Kidney epithelial cell (primary cell): ENCODE measurements at places on chromosomes 16 and 17.

DNA sequence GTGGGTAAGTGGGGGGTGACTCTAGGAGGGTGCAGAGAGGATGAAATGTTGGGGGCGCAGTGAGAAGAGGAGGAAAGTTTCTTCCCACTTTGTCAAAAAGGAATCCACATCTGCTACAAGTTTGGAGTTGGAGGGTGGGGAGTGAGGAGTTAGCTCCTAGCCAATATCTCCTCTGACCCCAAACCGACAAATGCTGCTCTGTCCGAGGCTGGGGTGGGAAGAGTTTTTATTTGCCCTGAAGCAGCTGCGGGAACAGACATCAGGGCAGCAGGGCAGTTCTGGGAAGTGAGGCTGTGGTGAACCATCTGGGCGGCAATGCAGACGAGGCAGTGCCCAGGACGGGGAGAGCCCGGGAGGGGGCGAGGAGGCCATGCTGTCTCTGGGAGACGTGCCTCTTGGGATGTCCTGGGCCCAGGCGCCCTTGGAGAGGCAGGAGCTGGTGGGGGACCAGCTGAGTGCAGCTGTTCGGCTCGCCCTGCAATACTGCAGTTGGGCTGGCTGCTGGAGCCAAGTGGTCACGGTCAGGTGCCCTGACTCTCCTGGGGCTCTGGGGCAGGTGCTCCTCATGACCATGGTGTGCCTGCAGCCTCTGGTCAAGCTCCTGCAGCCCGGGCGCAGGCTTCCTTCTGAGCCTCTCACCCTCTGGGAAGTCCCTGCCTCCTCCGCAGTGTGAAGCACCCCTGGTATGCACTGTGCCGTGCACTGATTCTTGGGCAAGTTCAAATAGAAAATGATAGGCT lies 6.4 kb upstream of the SOCS3 start:
- DNase-seq = no peak

GRCh38 chr17:65891231-65891735 lies 300.6 kb downstream of the CEP112 start:
- DNase-seq = no peak

DNA sequence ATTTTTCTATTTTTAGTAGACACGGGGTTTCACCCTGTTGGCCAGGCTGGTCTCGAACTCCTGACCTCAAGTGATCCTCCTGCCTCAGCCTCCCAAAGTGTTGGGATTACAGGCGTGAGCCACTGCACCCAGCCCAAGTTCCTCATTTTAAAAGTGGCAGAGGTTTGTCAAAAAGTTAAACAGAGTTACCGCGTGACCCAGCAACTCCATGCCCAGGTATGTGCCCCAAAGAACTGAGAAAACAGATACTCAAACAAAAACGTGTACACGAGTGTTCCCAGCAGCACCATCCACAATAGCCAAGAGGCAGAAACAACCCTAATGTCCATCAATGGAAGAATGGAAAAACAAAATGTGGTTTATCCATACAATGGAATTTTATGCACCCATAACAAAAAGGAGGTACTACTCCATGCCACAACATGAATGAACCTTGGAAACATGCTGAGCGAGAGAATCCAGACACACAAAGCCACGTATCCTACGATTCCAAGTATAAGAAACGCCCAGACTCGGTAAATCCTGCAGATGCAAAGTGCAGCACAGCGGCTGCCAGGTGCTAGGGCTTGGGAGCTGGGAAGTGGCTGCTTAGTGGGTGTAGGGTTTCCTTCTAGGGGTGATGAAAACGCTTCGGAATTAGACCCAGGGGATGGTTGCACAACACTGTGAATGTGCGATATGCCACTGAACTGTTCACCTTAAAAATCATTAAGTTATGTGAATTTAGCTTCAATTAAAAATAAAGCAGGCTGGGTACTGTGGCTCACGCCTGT lies 24.8 kb downstream of the ADCY9 start:
- no peak for DNase-seq

GRCh38 chr16:49472598-49472997 lies 99.0 kb downstream of the C16orf78 start:
- no peak for DNase-seq

DNA sequence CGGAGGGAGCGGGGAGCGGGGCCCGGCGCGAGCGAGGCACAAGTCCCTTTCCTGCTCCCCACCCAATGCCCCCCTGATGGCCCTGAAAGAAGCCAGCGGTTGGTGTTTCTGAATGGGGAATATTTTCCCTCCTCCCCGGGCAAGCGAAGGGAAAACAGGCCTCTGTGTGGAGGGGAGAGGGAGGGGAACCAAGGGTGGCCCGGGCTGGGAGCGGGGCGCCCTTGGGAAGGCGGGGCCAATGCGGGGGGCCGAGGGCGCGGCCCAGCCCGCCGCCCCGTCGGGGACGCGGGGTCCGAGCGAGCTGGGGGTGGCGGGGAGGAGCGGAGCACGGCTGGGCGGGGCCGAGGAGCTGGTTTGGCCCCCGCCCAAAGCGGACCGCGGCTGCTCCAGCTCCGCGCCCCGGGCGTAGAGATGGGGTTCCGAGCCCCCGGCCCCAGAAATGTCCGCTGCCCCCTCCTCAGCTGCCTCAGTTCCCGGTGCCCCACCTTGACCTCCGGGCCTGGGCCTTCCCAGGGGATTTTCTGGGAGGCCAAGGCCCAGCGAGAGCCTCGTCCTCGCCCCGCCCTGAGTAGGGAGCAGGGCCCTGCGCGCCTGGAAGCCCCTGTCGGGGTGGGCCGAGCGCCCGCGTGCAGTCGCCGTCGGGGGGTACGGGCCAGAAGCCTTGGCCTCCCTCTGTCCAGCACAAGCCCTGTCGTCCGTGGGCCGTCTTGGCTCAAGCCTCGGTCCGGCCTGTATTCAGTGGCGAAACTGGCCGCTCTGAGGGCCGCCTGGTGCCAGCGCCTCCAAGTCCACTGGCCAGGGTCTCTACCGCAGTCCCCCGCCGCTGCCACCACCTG lies 3.9 kb upstream of the HEXIM1 start:
- DNase-seq = no peak

GRCh38 chr17:60231234-60231633 lies 81.5 kb downstream of the CA4 start:
- DNase-seq = no peak

DNA sequence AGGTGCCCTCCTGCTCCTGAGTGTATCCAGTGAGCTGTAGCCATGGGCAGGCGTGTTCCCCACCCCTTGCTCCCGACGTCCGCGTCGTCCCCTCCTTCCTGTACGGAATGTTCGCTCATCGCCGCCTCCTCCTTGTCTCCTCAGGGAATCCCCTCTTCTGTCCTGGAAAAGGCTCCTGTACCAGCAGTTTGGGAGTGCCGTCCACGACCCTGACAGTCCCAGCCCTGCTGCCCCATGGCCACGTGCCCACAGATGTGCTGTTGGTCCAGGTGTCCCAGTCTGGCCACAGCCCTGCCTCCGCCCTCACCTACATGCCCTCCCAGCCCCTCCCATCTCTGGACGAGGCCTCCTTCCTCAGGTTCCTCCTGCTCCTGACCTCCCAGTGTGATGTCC lies 30.2 kb downstream of the OR1D5 start:
- no peak for DNase-seq

- no peak for DNase-seq
Observed at GRCh38 chr17:6670999-6671398, 19.4 kb downstream of the C17orf100 start.

DNA sequence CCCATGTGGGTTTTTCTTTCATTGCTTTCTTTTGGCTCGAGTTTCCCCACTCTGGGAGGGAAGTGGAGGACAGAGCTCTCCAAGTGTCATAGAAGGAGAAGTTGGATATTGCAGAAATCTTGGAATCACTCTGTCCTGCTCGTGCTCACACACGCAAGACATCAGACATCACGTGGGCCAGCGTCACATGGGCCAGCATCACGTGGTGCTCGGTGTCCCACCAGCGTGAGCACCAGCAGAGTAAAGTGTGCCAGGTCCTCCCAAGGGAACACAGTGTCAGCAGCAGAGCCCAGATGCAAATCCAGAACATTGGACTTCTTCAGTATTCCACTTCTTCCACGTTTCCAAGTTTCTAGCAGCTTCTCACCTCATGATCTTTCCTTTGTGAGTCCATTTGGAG lies 327.0 kb downstream of the FOXL1 start:
- DNase-seq = no peak

- no peak for DNase-seq
Observed at GRCh38 chr16:80121522-80121909, 419.3 kb upstream of the DYNLRB2 start.

DNA sequence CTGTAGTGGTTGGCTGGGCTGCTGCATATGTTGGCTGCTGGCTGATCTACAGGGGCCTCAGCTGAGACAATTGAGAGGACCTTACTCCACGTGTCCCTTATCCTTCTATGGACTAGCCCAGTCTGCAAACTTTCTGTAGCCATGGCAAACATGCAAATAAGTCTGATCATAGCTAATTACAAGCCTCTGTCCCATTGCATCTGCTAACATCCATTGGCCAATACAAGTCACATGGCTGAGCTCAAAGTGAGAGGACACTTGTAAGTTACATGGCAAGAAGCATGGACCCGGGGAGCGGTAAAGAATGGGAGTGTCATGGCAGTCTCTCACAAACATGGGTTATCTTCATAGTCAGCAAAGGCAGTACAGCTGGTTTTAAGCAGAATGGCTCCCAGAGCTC lies 11.6 kb upstream of the IL4R start:
- no peak for DNase-seq

- DNase-seq = no peak
Observed at GRCh38 chr17:68101987-68102314, 66.4 kb downstream of the KPNA2 start.

- no peak for DNase-seq
Observed at GRCh38 chr16:22765479-22765878, 48.5 kb upstream of the HS3ST2 start.

DNA sequence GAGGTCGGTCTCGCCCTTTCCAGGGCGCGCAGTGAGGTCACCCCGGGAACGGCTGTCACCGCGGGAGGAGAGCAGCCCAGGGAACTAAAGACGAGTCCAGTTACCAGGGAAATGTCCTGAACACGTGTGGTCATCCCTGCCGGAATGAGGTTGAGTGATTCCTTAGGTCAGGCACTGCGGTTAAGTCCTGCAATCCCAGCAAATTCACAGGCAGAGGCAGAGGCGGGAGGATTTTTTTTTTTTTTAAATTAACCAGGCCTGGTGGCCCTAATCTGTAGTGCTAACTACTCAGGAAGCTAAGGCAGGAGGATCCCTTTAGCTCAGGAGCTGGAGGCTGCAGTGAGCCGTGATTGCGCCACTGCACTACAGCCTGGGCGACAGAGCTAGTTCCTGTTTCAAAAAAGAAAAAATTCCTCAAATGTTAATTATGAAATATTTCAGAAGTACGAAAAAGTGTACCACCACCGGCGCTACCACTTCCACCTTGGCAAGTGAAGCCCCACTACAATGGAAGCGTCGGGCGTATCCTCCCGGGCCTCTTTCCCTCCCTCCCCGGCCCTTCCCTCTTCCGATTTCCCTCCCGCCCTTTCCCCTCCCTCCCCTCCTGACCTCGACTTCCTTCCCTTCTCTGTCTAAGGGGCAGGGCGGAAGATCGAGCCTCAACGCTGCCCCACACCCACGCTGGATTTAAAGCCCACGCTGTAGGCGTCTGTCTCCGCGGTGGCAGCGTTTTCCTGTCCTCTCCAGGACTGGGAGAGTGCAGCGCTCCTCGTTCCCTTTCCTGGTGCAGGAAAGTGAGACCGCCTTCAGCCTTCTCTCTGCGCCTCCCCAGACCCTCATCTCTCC lies 27.3 kb downstream of the SLFN11 start:
- DNase-seq = no peak

DNA sequence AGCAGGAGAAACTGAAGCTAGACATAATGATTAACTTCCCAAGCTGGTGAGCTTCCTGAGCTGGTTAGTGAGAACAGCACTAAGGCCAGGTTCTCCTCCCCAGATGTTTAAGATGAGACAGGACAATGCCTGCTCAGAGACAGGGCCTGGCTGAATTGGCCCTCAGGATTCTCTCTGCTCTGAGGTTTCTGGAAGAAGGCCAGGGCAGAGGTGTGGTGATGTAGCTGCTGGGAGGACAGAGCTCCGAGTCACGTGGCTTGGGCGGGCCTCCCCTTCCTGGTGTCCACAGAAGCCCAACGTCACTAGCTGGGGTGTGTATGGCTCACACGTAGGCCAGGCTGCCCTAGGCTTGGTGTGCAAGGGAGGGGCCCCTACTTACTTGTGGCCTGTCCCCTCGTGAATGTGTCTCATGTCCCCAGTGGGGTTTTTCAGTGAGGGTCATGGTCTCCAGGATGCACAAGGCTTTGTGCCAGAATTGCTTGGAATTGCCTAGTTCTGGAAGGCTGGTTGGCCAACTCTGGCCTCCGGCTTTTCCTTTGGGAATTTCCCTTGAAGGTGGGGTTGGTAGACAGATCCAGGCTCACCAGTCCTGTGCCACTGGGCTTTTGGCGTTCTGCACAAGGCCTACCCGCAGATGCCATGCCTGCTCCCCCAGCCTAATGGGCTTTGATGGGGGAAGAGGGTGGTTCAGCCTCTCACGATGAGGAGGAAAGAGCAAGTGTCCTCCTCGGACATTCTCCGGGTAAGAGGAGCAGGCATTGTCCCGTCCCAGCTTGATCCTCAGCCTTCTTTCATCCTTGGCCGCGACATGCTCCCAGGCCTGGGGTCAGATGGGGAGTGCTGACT lies 3.4 kb downstream of the NOD2 start:
- no peak for DNase-seq

- no peak for DNase-seq
Observed at GRCh38 chr17:57138956-57139576, 54.0 kb downstream of the AKAP1 start.

DNA sequence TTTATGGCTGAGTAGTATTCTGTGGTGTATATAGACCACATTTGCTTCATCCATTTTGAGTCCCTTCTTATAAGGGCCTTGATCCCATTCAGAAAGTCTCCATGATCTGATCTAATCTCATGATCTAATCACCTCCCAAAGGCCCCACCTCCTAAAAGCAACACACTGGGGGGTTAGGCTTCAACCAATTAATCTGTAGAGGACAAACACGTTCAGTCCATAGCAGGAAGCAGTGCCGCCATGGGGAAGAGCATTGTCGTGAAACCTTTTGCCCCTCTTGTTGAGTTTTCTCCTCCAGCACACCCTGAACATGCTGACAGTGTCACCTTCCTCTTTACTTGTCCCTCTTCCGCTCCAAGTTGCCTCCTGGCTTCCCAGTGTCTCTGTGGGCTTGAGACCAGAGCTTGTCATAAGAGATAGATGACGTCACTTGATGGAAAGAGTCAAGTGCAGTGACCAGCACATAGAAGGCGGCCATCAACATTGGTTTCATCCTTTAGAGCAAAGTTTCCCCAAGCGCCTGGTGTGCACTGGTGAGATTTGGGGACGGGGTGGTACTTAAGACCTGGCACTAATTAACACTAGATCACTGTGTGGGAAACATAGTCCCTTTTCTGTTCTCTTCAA lies 74.1 kb downstream of the PRKCB start:
- no peak for DNase-seq

- no peak for DNase-seq
Observed at GRCh38 chr17:30379303-30379902, 676 bp downstream of the CPD start.

- no peak for DNase-seq
Observed at GRCh38 chr17:30831257-30831656, 509 bp upstream of the ATAD5 start.

DNA sequence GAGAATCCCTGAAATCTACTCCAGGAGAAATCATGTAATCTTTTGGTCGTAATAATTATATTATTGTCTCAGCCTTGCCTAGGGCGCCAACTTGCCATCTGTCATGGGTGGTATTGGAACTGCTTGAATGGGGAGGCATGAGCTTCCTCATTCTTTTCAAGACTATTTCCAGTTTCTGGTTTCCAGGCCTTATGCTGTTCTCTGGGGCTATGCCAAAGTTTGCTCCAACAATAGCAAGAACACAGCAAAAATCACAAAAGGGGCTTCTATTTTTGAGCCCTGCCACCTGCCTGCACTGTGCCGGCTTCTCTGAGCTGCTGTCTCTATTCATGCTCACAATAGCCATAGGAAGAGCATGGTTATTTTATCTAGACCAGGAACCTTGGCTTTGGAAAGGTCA lies 111.7 kb downstream of the SPECC1 start:
- DNase-seq = no peak
